NCI-H460 (cell line): ENCODE measurements at places on chromosomes 7 and 10. TPM values are rescaled to one million over a fixed set of nuclear protein-coding genes. Genes with fewer than 3 reads are reported as not detected.

SPACDR gene
- total RNA-seq = 0.27 and 0.43 TPM in 2 replicates

- no peak for DNase-seq
Measured at GRCh38 chr10:124130198-124130900, 37.0 kb upstream of the CHST15 start.

SAP25 gene
- total RNA-seq = 0.52 TPM in 1 of 2 replicates, not detected in the other

ODAD2 gene
- 0.82 and 1.2 TPM in 2 replicates for total RNA-seq
